ENCODE measurements at places on chromosomes 12 and 14.
A peak's percentile ranks its signal among the peaks of the same experiment; 100 is the strongest.

DNA sequence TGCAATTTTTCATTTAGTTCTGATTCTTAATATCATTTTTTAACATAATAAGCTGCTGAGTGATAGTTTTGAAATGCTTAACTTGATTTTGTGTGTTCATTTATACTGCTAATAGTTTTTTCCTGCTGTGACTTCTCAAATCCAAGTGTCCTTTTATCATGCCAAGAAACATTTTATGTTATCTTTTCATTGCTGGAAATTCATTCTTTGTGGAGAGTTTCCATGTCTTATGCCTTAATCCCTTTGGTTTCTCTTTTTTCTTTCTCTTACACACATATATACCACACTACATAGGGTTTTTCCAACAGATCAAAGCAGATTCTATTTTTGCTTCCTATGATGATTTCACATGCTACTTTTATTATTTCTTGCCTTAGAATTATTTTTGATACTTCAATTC lies 981.1 kb downstream of the SLC6A15 start:
- DNase-seq, result no peak
- no peaks in the 10 kb centered on the region for H3K36me3 ChIP-seq
- H3K27ac ChIP-seq, result no peak overlapping the region
- H3K4me3 ChIP-seq, result no peak overlapping the region

GRCh38 chr12:32399370-32400113 lies at the start of gene FGD4:
Gene FGD4 (plus strand): TSS chr12:32399558.
- peaks cover 14% of the 10 kb centered on the region for H3K27me3 ChIP-seq
- H3K27ac ChIP-seq, result no peak within 1 kb of the TSS
- peaks cover 13% of the 10 kb centered on the region for H3K4me1 ChIP-seq
- peak within 1 kb of the TSS; percentile 81 for H3K4me3 ChIP-seq
- no peaks in the 10 kb centered on the region for H3K36me3 ChIP-seq
- DNase-seq, result peak; percentile 47

- no peaks in the 10 kb centered on the region for H3K36me3 ChIP-seq
- H3K27me3 ChIP-seq, result peaks cover 12% of the 10 kb centered on the region
- DNase-seq, result no peak
- peaks cover 15% of the 10 kb centered on the region for H3K4me1 ChIP-seq
- H3K4me3 ChIP-seq, result no peak overlapping the region
- H3K27ac ChIP-seq, result no peak overlapping the region
Measured at GRCh38 chr12:124642105-124642504, 74.7 kb upstream of the NCOR2 start.

- peak; percentile 30 for DNase-seq
- H3K36me3 ChIP-seq, result no peaks in the 10 kb centered on the region
- H3K27me3 ChIP-seq, result no peaks in the 10 kb centered on the region
- no peak overlapping the region for H3K27ac ChIP-seq
- H3K4me1 ChIP-seq, result peaks cover 17% of the 10 kb centered on the region
- no peak overlapping the region for H3K4me3 ChIP-seq
Measured at GRCh38 chr12:27185234-27186021, 58.7 kb upstream of the STK38L start.

DNA sequence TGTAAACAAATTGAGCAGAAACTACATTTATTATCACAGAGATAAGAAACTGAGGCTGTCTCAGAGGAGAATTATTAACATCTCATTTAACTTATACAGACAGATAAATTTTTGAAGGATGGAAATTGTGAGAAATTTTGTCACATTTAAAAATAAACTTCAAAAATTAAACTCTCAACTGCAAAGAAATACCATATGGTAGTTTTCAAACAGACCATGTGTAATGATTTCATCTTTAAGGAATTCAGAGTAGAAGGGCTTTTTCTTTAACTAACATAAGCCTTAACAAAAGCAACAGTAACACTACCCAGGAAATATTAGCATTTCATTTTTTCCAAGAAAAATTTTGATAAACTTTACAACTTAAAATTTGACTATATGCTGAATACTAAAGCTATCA lies 26.6 kb downstream of the NUP37 start:
- no peaks in the 10 kb centered on the region for H3K4me1 ChIP-seq
- DNase-seq, result no peak
- peaks cover 10% of the 10 kb centered on the region for H3K36me3 ChIP-seq
- peaks cover 2% of the 10 kb centered on the region for H3K27me3 ChIP-seq
- no peak overlapping the region for H3K4me3 ChIP-seq

DNA sequence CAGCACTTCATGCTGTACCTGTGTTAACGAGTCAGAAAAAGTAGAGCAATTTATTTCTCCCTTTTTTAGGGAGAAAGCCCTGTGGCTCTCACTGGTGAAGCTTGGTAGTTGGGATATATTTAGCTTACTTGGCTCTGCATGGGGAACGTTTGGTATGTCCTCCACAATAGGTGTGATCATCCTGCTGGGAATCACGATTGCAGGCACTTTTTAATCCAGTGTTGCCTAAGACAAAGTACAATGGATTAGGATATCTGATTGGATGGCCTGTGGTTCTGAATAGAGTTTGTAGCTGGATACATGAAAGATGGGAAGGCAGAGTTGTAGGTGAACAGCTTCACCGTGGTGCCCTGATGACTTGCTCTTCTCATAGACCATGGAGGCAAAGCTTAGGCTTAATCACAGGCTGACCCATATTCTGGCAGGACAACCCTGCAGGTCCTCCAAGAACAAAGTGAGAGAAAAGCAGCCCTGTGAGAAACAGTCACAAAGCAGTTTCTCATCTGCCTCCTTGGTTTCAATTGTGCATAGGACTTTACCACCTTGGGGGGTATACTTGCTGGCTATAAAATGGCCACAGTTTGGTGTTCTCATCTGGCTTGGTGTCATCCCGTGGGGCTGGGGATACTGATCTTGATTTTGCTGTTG lies 7.5 kb downstream of the RESF1 start:
- H3K36me3 ChIP-seq, result peaks cover 56% of the 10 kb centered on the region
- peak overlapping the region; percentile 90 for H3K27ac ChIP-seq
- no peak for DNase-seq
- H3K4me1 ChIP-seq, result peaks cover 93% of the 10 kb centered on the region

- DNase-seq, result peak; percentile 72
- peak within 1 kb of the TSS; percentile 76 for H3K27ac ChIP-seq
- no peaks in the 10 kb centered on the region for H3K36me3 ChIP-seq
- peak within 1 kb of the TSS; percentile 84 for H3K4me3 ChIP-seq
Measured at GRCh38 chr14:104800771-104801519, at the start of gene ZBTB42. Gene ZBTB42 (plus strand): TSS chr14:104801101. CDS start chr14:104801198, 97 bp downstream.

DNA sequence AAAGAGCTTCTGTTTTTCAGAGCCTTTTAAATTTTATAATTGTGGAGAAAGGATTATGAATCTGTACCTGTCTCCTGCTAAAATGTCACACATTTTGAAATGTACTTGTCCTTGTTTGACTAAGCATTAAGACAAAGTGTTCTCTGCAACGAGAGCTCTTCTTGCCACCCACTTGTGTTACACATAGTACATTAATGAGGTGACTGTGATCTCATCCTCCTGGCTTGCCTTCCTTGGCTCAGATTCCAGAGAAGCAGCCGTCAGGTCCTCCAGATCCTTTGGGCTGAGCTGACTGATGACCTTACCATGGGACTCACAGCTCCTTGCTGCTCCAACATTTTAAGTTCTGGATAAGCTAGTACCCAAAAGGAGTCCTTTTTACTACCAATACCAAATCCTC lies 81.4 kb downstream of the BBS10 start:
- H3K36me3 ChIP-seq, result no peaks in the 10 kb centered on the region
- peaks cover 7% of the 10 kb centered on the region for H3K27me3 ChIP-seq
- H3K4me3 ChIP-seq, result no peak overlapping the region
- DNase-seq, result no peak

DNA sequence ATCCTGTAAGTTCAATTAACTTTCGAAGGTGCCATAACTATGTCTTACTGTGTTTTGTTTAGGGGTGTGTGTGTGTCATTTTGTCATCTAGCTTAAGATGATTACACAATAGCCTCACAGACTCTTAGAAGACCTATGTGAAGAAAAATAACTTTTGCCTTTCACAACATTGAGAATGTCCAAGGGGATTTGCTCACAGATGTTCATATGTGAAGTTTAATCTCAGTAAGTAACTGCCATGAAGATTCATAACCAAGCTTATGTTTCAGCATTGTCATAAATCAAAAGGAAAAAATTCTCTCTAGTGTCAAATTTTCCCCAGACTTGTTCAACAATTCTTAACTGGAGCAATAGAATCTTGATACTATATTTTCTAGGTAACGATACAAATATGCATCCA lies 226.1 kb upstream of the PRKD1 start:
- H3K4me1 ChIP-seq, result no peaks in the 10 kb centered on the region
- H3K27ac ChIP-seq, result no peak overlapping the region
- H3K27me3 ChIP-seq, result peaks cover 3% of the 10 kb centered on the region
- DNase-seq, result no peak
- H3K36me3 ChIP-seq, result no peaks in the 10 kb centered on the region

GRCh38 chr12:122327494-122328385 lies 61.4 kb upstream of the VPS33A start:
- H3K27ac ChIP-seq, result no peak overlapping the region
- H3K4me1 ChIP-seq, result peaks cover 12% of the 10 kb centered on the region
- H3K36me3 ChIP-seq, result peaks cover 27% of the 10 kb centered on the region
- H3K27me3 ChIP-seq, result no peaks in the 10 kb centered on the region

- DNase-seq, result no peak
- no peak overlapping the region for H3K27ac ChIP-seq
- no peak overlapping the region for H3K4me3 ChIP-seq
- no peaks in the 10 kb centered on the region for H3K36me3 ChIP-seq
- H3K4me1 ChIP-seq, result no peaks in the 10 kb centered on the region
- peaks cover 3% of the 10 kb centered on the region for H3K27me3 ChIP-seq
Measured at GRCh38 chr12:66268562-66268961, 33.7 kb upstream of the HELB start.

DNA sequence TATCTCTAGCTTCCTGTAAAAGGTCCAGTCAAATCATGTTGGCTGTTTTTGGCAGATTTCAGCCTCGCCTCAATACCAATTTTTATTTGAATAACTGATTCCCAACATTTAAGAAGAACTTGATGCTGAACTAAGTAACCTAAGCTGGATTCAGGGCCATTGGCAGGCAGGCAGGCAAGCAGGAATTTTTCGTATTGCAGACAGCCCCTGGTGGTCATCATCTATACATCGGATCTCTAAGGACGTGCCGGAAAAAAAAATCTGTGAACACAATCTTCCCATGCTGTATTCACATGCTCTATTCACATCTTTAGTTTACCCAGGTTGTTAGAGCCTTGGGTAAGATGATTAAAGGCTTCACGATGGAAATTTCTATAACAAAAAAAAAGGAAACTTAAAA lies 7.0 kb downstream of the VCPKMT start:
- no peak overlapping the region for H3K27ac ChIP-seq
- peaks cover 7% of the 10 kb centered on the region for H3K36me3 ChIP-seq
- no peak for DNase-seq
- peaks cover 8% of the 10 kb centered on the region for H3K4me1 ChIP-seq
- H3K4me3 ChIP-seq, result no peak overlapping the region

DNA sequence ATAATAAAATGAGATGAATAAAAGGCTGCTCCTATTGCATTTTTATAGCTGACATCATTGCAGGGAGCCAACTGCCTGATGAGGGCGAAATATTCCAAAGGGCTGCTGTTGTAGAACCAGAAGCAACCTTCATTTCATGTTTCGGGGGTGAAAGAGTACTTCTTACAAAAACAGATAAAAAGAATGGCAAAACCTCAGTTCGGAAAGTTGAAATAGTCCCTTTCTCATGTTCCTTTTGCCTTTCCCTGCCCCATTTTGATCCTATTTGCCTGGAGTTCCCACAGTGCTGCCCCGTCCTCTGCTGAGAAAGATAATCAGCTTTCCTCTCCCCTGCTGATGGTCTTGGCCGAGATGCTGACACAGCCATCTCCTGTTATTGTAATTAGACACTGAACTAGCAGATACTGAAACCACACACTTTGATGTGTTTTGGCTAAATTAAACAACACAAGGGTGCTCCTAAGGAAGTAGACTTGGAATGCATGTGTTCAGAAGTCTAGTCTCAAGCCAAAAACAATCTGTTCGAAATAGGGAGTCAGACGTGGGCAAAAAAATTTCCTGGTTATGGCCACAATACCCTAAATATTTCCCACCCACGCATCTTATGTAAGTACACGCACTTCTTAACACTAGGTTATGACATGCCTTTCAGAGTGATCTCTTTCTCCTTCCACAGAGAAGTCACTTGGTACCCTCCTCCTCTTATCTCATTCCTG lies 117.2 kb downstream of the PPM1H start:
- DNase-seq, result no peak
- H3K4me3 ChIP-seq, result no peak overlapping the region
- H3K27me3 ChIP-seq, result peaks cover 2% of the 10 kb centered on the region

- DNase-seq, result no peak
- peaks cover 2% of the 10 kb centered on the region for H3K27me3 ChIP-seq
- no peak overlapping the region for H3K27ac ChIP-seq
- H3K36me3 ChIP-seq, result no peaks in the 10 kb centered on the region
- no peak overlapping the region for H3K4me3 ChIP-seq
- no peaks in the 10 kb centered on the region for H3K4me1 ChIP-seq
Measured at GRCh38 chr12:63869656-63870055, 25.2 kb downstream of the SRGAP1 start.

GRCh38 chr14:69873877-69874780 lies 5.1 kb upstream of the SMOC1 start:
- no peak overlapping the region for H3K27ac ChIP-seq
- peaks cover 8% of the 10 kb centered on the region for H3K27me3 ChIP-seq
- DNase-seq, result no peak
- no peaks in the 10 kb centered on the region for H3K36me3 ChIP-seq
- no peak overlapping the region for H3K4me3 ChIP-seq

DNA sequence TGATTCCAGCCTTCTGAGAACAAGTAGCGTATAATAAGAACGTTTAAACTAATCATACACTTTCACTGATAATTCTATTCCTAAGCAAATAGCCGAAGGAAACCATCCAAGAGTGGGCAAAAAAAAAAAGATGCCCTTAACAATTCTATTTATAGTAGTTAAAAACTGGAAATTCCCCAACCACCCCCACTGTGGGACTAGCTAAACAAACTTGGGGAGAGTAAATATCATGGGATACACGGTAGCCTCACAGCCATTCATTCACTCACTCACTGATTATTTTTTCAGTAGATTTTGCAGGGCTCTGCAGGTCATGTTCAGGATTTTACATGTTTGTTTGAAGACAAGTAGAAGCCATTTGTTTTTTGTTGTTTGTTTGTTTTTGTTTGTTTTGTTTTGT lies 197.0 kb downstream of the ETV6 start:
- peaks cover 1% of the 10 kb centered on the region for H3K27me3 ChIP-seq
- H3K27ac ChIP-seq, result no peak overlapping the region
- H3K4me3 ChIP-seq, result no peak overlapping the region
- peaks cover 17% of the 10 kb centered on the region for H3K36me3 ChIP-seq

DNA sequence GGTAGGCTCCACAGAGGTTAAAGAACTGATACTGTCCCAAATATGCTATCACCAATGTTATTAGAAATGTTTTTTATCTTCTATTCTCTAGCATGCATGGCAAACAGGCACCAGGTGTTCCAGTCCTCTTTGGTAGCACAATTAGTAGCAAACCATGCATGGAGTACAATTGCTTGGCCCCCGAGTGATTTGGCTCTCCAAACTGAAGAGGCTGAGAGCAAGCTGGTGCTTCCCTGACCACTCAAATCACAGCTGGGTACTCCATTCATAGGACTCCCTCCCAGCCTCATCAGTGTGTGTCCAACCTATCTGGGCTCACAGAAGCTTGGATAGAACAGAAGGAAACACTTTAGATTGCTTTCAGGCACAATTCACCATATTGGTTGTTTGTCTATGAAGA lies 93.4 kb downstream of the DIO2 start:
- no peaks in the 10 kb centered on the region for H3K4me1 ChIP-seq
- no peak overlapping the region for H3K27ac ChIP-seq
- H3K27me3 ChIP-seq, result peaks cover 2% of the 10 kb centered on the region
- H3K36me3 ChIP-seq, result no peaks in the 10 kb centered on the region
- DNase-seq, result no peak
